ENCODE measurements at places on chromosomes 16 and 17.

GRCh38 chr16:6165330-6165979 lies 1067.9 kb upstream of the EEF2KMT start:
- DNase-seq, result no peak

DNA sequence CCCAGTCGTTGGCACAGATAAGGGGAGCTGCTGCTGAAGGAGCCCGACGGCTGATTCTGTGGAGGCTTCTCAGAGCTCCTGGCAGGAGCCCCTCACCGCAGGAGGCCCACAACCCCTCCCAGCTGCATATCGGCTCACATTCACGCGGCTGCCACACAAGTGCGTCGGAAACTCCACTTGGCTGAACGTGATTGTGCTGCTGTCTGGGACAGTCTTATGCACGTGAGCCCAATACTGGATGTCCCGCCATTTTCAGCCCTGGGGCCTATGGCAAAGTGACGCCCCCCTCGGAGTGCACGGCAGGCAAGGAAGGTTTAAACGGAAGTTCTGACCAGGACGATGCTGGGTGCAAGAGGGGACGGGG lies 8.7 kb upstream of the PITPNA start:
- no peak for DNase-seq

GRCh38 chr17:9968881-9969280 lies 63.8 kb upstream of the RCVRN start:
- no peak for DNase-seq

- no peak for DNase-seq
These were observed 17.5 kb downstream of the ABHD15 start for GRCh38 chr17:29549177-29549923.

GRCh38 chr16:28572696-28573510 lies 19.2 kb downstream of the SGF29 start:
- DNase-seq, result no peak

DNA sequence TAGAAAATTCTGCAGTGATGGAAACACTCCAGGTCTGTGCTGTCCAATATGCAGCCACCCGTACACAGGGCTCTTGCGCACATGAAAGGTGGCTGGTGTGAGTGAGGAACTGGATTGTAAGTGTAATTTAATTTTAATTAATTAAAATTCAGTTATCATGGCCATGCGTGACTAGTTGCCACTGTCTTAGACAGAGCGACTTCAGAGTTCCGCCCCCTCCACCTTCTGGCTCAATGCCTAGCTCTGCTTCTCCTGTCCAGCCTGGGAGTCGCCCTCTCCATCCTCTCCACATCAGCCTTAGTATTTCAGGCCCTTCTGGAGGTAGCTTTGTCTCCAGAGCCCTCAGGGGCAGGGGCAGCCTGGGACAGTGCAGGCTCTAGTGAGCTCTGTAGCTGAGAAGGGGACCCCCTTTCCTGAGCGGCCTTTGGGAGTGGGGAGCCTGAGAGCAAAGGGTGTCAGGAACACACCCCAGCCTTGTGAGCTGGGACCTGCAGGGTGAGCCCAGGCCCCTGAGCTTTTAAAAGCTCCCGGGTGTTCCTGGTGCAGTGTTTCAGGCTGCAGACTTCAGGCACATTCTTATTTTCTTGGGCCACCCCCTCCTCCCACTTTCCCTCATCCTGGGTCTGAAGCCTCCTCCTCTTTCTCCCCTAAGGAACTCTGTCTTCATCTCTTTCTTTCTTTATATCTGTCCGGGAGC lies 99.4 kb downstream of the IRF8 start:
- no peak for DNase-seq

DNA sequence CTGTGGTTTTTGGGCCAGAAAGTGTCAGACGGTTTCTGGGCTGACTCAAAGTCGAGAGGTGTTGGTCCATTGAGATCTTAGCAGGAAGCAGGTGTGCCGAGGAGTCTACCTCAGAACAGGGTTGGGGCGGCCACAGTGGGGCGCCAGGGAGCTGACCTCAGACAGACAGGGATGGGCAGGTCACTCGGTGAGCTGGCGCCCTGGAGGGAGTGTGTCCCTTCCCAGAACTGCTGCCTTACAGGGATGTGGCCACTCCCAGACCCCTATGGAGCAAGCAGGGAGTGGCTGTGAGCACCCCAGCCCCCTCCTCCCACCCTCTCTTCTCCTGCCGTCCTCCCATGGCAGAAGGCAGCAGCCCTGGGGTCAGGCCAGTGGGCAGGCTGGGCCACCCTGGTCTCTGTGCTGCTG lies 14.0 kb upstream of the DPEP1 start:
- no peak for DNase-seq

DNA sequence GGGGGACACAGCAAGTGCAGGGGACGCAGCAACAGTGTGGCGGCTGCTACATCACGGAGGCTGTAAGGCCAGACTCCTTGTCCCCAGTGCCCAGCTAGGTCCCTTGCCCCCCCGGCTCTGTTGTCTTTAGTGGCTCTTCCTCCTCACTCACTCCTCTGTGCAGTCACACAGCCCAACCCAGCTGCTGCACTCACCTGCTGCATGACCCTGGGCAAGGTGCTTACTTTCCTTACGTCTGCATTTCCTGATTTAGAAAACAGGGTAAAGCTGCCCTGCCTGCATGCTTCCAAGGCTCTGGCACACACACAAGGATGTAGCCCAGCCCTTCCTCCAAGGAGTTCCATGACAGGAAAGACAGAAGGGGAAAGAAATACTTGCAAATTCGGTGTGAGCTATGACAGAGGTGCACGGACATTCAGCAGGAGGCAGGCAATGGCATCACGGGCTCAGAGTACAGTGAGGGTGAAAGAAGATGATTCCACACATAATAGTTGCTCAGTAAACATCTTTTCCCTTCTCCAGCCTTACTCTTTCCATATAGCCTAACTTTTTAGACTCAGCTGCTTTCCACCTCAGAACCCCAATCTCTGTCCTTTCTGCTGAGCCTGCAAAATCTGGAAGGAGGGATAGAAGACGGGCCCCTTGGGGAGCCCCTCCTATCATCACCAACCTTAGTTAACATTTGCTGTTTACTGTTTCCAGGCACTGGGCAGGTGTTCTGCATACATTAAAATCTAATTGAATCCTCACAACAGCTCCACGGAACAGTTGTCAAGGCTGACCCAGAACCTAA lies 150.9 kb downstream of the MRM1 start:
- DNase-seq, result no peak

GRCh38 chr17:45299361-45299760 lies 17.5 kb downstream of the MAP3K14 start:
- DNase-seq, result no peak

GRCh38 chr17:82483204-82483660 lies 24.7 kb downstream of the NARF start:
- DNase-seq, result no peak

- no peak for DNase-seq
These were observed 21.8 kb upstream of the KIF19 start for GRCh38 chr17:74304184-74304583.

- no peak for DNase-seq
These were observed 357.2 kb upstream of the TNRC6C start for GRCh38 chr17:77601054-77601979.

- DNase-seq, result no peak
These were observed 34.9 kb downstream of the TOM1L2 start for GRCh38 chr17:17937201-17937853.

DNA sequence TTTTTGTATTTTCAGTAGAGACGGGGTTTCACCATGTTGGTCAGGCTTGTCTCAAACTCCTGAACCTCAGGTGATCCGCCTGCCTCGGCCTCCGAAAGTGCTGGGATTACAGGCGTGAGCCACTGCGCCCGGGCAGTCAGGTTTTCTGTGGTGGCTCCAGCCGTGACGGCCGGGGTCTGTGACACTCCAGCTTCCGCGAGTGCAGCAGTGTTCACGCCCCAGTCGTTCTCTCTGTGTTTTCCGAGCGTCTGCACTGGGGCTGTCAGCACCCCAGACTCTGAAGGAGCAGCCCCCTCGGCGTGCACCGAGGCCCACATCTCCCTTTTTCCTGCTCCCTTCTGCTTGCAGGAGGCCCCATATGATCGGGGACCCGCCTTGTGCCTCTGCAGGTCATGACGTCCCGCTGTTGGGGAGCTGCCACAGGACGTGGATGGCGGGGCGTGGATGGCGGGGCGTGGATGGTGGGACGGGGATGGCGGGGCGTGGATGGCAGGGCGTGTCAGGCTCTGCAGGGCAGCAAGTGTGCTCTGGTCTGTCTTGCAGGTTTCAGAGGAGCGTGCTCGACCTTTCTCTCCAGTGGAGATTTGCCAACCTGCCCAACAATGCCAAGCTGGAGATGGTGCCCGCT lies 5.7 kb downstream of the ASPSCR1 start:
- no peak for DNase-seq

DNA sequence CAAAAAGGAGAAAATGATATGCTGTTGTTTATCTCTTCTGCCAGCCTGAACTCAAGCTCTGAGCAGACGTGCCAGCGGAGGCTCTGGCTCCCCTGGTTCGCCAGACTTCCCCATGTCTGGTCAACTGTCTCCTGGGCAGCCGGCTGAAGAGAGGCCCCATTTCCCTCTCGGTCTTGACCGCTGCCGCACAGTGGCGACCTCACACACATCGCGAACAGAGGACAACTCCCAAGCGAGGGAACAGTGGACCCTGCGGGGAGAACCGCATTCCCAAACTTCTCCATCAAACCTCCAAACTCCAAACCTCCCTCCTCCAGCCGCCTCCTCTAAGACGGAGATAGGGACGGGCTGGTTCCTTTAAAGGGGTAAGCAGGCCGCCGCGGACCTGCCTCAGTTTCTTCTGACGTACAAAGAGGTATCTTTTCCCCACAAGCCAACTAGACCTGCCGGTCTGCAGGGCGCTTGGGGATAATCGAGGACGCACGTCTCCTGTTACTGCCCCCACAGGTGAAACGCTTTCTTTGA lies 24.9 kb upstream of the RFFL start:
- no peak for DNase-seq

GRCh38 chr16:79088971-79089370 lies 511.6 kb downstream of the MAF start:
- no peak for DNase-seq

- no peak for DNase-seq
These were observed 21.3 kb downstream of the TPSD1 start for GRCh38 chr16:1277151-1277598.

DNA sequence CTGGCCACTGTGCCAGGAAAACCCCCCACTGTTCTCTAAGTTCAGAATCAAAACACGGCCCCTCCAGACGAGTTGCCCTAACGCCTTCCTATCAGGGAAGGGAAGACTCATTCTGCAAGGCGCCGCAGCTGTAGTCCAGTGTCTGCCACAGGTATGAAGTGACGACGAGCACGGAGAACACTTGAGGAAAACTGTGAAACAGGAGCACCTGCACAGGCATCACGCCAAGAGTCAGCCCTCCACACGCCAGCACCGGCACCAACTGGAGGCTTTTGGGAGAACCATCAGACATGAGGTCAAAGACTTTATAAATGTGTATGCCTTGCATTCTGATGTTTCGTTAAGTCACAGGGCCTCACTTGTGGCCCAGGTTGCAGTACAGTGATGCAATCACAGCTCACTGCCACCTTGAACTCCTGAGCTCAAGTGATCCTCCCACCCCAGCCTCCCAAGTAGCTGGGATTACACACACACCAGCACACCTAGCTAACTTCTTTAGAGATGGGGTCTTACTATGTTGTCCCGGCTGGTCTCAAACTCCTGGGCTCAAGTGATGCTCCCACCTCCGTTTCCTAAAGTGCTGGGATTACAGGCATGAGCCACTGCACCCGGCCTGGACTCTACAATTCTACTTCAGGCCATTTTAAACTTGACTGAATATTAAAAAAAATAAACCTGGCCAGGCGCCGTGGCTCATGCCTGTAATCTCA lies 22.9 kb downstream of the KLHDC4 start:
- DNase-seq, result no peak

- DNase-seq, result no peak
These were observed 26.6 kb upstream of the GINS2 start for GRCh38 chr16:85715169-85716021.
